Breast epithelium (tissue), 4 donors: ENCODE measurements at places on chromosomes 6 and 20. TPM values are rescaled to one million over a fixed set of nuclear protein-coding genes. Genes with fewer than 3 reads are reported as not detected.

DNA sequence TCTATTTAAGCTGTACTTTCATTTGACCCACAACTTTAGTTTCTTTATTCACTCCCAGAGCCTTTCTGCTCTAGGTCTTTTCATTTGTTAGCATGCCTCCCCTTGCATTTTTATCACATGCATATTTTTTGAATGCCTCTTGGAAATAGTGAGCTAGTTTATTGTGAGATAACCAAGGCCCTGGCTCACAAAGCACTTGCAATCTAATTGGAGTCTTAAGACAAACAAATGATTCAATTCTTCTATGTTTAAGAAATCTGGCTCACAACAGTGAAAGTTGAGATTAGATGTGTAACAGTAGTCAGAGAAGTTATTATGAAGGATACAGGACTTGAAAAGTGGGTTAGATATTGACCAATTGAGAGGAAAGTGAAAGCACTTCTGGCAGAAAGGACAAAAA, 173.4 kb downstream of the MOXD1 start:
- no peak for DNase-seq

GRCh38 chr20:63681609-63682142, 14.8 kb upstream of the TNFRSF6B start:
- DNase-seq, result no peak

DNA sequence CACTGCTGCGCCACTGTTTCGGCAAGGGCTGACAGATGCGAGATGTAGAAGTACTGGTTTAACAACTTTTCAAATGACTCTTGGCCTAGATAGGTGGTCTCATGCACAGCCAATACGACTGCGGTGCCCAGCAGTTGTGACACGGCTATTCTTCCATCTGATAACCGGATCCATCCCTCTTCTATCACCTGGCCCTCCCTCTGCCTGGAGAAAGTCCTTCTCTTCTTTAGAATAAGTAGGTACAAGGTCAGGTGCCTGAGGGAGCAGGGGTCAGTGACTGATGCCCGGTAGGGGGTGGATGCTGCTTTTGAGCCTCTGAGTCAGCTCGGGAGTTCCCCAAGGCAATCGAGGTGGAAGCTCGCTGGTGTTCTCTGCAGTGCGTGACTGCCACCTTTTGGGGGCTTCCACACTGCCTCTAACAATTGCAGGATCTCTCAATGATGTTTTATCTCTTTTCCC, 166.8 kb upstream of the GRIK2 start:
- DNase-seq, result no peak

Gene VSTM2L
- total RNA-seq, result 0.44 TPM

Gene HTR1B
- total RNA-seq, result 0.33 TPM
